ENCODE measurements at places on chromosomes 11 and 22.

DNA sequence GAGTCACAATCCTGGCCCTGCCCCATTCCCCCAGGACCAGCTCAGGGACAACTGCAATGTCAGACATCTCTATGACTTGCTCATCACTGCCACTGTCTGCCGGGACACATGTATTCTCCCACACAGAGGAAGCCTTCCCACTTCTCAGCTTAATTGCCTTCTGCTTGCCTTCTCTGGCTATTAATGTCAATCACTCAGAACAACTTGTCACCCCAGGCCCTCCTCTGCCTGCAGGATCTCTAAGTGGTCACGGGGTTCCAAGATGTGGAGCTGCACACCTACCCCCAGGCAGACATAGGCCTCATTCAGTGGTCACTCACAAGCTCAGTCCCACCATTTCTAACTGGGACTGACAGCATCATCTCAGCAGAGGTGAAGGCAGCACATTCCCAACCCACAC is 15.1 kb downstream of the PLEKHA7 start:
- no peak for DNase-seq

DNA sequence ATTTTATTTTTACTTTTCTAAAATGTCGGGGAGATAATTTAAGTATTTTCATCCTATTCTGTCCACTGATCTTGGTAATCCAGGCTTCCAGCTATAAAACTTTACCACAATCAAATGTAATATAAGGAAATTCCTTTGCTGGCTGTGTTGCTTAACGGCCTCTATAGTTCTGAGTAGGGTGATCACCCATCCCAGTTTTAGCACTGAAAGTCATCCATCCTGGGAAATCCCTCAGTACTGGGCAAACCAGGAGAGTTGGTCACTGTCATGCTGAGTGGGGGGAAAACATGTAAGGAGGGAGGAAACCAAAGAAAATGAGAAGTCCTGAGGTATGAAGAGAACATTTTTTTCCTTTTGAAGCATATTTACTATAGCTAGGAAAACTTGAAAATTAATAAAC is 12.8 kb upstream of the BACE1-AS start:
- DNase-seq = no peak

DNA sequence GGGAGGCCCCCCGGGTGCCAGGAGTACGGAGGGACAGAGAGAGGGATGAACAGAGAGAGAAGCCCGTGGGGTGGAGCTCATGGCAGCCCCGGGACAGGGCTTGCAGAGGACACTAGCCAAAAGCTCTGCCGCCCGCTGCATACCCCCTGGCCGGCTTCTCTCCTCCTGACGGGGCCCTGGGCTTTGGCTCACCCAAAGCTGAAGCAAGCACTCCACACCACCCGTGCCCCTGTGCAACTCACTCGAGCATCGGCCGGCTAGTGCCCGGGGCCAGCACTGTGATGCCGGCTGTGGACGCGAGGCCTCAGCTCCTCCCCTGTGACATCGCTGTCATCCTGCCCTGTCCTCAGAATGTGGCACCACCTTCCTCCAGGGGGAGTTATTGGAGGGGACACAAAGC is 429.6 kb downstream of the BRD1 start:
- no peak for DNase-seq

DNA sequence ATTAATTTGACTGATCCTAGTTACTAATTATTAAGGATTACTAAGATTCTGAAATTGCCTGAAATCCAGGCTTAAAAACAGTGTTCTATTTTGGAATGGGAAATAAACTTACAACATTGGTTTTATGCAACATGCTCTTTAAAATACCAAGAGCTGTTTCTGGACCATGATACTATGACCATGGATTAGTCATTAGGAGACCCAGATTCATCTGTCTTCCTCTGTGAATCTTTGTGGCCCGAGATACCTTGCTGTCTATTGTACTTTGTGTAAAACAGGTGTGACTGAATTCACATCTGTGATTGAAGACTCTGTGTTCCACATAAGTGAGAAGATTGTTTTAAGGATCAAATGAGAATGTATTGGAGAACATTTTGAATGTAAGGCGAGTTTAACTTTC is 98.8 kb downstream of the HSD17B12 start:
- DNase-seq = no peak
